Gastrocnemius medialis (tissue), 4 donors: ENCODE measurements at places on chromosomes 13 and 19. TPM values are rescaled to one million over a fixed set of nuclear protein-coding genes. Genes with fewer than 3 reads are reported as not detected.

The OR7D2 gene
- total RNA-seq = 0.19 TPM

The HDGFL2 gene
- total RNA-seq = 47.8 TPM

The SPART gene
- total RNA-seq = 58.7 TPM

The PDX1 gene
- total RNA-seq = not detected

The FFAR1 gene
- not detected for total RNA-seq

The C1QTNF9 gene
- total RNA-seq = 1.2 TPM

The ARL11 gene
- total RNA-seq = 0.10 TPM

The CEACAM20 gene
- not detected for total RNA-seq

The KLK3 gene
- not detected for total RNA-seq

DNA sequence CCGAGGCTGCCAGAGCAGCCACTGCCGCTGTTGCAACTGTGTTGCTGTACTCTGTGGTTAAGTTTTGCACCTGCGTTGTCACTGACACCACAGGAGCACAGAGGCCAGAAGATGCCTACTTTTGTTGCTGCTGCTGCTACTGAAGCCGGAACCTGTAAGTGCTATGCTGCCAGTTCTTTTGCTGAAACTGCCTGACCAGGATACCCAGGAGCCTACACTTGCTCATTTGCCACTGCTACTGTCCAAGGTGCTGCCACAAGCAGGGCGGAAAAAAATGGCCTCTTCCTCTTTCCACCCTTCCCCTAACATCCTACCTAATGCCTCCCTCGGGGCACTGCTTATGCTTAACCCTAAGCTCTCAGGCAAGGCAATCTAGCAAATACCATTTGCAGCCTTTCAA lies 29.0 kb upstream of the NBEA start:
- H3K36me3 ChIP-seq = no peaks in the 10 kb centered on the region
- H3K4me3 ChIP-seq = no peak overlapping the region
- DNase-seq = no peak
- H3K27me3 ChIP-seq = no peaks in the 10 kb centered on the region
- H3K27ac ChIP-seq = no peak overlapping the region

- no peaks in the 10 kb centered on the region for H3K36me3 ChIP-seq
- no peak for DNase-seq
- H3K4me3 ChIP-seq = no peak overlapping the region
- H3K4me1 ChIP-seq = peaks cover 4% of the 10 kb centered on the region
- H3K27me3 ChIP-seq = peaks cover 34% of the 10 kb centered on the region
These were observed 2.8 kb downstream of the MYADM start for GRCh38 chr19:53870485-53870844.

- no peaks in the 10 kb centered on the region for H3K36me3 ChIP-seq
- H3K27ac ChIP-seq = no peak overlapping the region
- H3K27me3 ChIP-seq = no peaks in the 10 kb centered on the region
- no peak overlapping the region for H3K4me3 ChIP-seq
- H3K4me1 ChIP-seq = no peaks in the 10 kb centered on the region
These were observed 28.0 kb upstream of the FOXO1 start for GRCh38 chr13:40694426-40694825.

DNA sequence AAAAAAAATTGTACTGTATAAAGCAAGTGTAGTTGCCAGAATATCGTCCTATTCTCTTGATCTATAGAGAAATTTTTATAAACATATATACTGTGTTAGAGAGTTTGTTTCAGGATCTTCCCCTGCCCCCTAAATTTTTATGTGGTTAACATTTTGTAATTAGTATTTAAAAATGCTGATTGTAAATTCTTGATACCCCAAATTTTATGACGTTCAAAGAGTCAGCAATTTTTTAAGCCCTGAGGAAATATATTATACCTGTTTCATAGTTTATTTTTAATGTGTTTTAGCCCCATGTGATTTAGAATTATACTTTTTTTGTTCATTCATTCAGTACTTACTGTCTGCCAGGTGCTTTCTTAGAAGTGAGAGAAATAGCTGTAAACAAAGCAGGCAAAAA lies 7.3 kb upstream of the KCTD4 start:
- no peaks in the 10 kb centered on the region for H3K27me3 ChIP-seq
- peaks cover 21% of the 10 kb centered on the region for H3K4me1 ChIP-seq
- H3K27ac ChIP-seq = peak overlapping the region; percentile 71

DNA sequence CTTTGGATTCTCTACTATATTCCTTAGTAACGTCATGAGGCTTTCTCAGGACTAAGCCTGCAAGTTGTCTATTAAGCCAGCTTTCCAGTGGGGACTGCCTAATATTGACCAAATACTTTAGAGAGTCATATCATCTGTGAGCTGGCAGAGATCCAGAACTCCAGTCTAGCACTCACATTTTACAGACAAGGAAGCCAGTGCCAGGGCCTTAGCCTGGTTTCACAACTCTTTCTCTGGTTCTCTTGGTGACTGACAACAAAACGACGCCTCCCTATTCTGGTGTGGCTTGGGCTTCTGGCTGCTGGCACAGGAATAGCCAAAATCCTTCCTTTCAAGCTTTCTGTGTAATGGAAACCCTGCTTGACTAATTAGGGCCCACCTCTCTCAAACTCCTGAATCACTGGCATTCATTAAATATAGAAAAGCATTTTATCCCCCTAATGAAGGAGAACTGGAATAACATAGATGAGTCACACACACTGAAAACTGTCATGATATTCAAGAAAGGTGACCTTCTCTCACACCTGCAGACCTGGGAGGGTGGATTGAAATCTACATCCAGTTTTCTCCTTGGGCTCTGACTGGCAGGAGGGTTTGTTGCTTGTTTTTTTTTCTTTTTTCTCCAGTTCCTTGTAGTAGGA lies 75.2 kb upstream of the UBL3 start:
- H3K4me3 ChIP-seq = no peak overlapping the region
- no peak overlapping the region for H3K27ac ChIP-seq
- H3K4me1 ChIP-seq = peaks cover 21% of the 10 kb centered on the region
- H3K27me3 ChIP-seq = no peaks in the 10 kb centered on the region

DNA sequence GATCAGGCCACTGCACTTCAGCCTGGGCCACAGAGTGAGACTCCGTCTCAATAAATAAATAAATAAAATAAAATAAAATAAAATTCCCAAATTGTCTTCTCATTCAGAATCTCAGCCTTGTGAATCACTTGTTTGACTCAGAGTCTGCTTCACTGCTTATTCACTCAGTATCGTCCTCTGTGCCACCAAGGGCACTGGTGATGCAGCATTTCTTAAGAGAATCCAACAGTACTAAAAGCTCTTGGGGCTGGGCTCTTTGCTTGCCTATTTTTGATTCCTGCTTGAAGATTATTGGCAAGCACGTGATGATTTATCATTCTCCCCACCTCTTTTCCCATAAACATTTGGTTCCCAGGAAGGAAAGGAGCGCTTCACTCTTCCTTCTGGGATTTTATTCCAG lies 54.8 kb upstream of the HMGB1 start:
- H3K4me1 ChIP-seq = no peaks in the 10 kb centered on the region
- H3K4me3 ChIP-seq = no peak overlapping the region
- no peak for DNase-seq
- H3K27me3 ChIP-seq = no peaks in the 10 kb centered on the region

- H3K4me3 ChIP-seq = peak overlapping the region; percentile 58
- no peak for DNase-seq
- H3K27ac ChIP-seq = peak overlapping the region; percentile 75
- H3K4me1 ChIP-seq = no peaks in the 10 kb centered on the region
- no peaks in the 10 kb centered on the region for H3K36me3 ChIP-seq
- peaks cover 53% of the 10 kb centered on the region for H3K27me3 ChIP-seq
These were observed 622 bp upstream of the FXYD5 start for GRCh38 chr19:35153701-35154524.

GRCh38 chr13:106088085-106088484 lies 447.4 kb downstream of the EFNB2 start:
- no peaks in the 10 kb centered on the region for H3K36me3 ChIP-seq
- no peak overlapping the region for H3K4me3 ChIP-seq
- H3K4me1 ChIP-seq = no peaks in the 10 kb centered on the region
- no peak overlapping the region for H3K27ac ChIP-seq
- no peak for DNase-seq

GRCh38 chr13:67614579-67614978 lies 384.4 kb upstream of the PCDH9 start:
- H3K4me3 ChIP-seq = no peak overlapping the region
- no peak for DNase-seq

GRCh38 chr13:106078191-106078590 lies 457.3 kb downstream of the EFNB2 start:
- no peaks in the 10 kb centered on the region for H3K36me3 ChIP-seq
- no peak overlapping the region for H3K27ac ChIP-seq
- no peak for DNase-seq
- no peaks in the 10 kb centered on the region for H3K27me3 ChIP-seq

DNA sequence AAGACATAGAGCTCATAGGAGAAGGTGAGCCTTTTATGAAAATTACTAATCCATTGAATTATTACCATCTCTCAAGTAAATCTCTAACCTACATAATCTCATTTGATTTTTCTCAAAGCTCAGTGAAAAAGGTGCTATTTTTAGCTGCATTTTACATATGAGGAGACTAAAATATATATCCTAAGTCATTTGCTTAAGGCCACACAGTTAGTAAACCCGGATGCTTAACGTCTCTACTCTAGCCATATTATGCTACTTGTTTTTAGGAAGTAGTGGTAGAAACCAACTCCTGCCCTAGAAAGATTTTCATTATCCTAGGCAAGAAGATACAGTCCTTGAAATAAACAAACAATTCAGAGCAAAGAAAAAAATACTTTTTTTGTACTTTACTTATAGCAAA lies 108.9 kb downstream of the RBM26 start:
- no peak overlapping the region for H3K4me3 ChIP-seq
- H3K4me1 ChIP-seq = no peaks in the 10 kb centered on the region
- no peaks in the 10 kb centered on the region for H3K27me3 ChIP-seq
- H3K36me3 ChIP-seq = no peaks in the 10 kb centered on the region
- DNase-seq = no peak
- H3K27ac ChIP-seq = no peak overlapping the region

- H3K4me1 ChIP-seq = no peaks in the 10 kb centered on the region
- H3K4me3 ChIP-seq = no peak overlapping the region
- no peak overlapping the region for H3K27ac ChIP-seq
- H3K27me3 ChIP-seq = no peaks in the 10 kb centered on the region
- H3K36me3 ChIP-seq = no peaks in the 10 kb centered on the region
These were observed 756.5 kb upstream of the KLHL1 start for GRCh38 chr13:70864731-70865130.

- H3K36me3 ChIP-seq = no peaks in the 10 kb centered on the region
- H3K4me1 ChIP-seq = no peaks in the 10 kb centered on the region
- H3K27me3 ChIP-seq = no peaks in the 10 kb centered on the region
- no peak overlapping the region for H3K27ac ChIP-seq
These were observed 61.4 kb downstream of the RNASEH2B start for GRCh38 chr13:50970956-50971355.

DNA sequence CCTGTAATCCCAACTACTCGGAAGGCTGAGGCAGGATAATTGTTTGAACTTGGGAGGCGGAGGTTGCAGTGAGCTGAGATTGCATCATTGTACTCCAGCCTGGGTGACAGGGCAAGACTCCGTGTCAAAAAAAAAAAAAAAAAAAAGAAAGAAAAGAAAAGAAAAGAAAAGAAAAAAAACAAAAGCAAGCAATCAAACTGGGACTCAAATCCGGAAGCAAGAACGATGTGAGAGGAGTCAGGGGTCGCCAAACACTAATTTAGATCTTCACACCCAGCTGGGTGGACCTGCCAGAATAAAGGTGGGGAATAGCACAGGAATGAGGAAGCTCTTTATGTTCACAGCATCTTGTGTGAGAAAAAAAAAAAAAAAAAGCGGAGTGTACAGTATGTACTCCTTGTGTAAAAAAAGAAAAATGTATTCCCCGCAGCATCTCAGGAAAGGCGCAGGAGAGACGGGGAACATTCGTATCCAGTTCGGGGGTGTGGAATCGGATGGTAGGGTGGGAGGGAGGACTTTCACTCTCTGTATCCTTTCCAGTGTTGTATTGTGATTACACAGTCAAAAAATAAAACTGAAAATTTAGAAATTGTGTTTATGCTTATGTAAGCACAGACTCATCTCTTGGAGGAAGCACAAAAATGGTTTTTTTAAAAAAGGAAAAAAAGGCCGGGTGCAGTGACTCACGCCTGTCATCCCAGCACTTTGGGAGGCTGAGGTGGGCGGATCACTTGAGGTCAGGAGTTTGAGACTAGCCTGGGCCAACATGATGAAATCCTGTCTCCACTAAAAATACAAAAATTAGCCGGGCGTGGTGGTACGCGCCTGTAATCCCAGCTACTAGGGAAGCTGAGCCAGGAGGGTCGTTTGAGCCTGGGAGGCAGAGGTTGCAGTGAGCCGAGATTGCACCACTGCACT lies 7.6 kb downstream of the DNAJB1 start:
- peak overlapping the region; percentile 57 for H3K27ac ChIP-seq
- DNase-seq = peak; percentile 71
- H3K27me3 ChIP-seq = no peaks in the 10 kb centered on the region
- H3K36me3 ChIP-seq = no peaks in the 10 kb centered on the region
- H3K4me3 ChIP-seq = peak overlapping the region; percentile 15
- peaks cover 18% of the 10 kb centered on the region for H3K4me1 ChIP-seq

DNA sequence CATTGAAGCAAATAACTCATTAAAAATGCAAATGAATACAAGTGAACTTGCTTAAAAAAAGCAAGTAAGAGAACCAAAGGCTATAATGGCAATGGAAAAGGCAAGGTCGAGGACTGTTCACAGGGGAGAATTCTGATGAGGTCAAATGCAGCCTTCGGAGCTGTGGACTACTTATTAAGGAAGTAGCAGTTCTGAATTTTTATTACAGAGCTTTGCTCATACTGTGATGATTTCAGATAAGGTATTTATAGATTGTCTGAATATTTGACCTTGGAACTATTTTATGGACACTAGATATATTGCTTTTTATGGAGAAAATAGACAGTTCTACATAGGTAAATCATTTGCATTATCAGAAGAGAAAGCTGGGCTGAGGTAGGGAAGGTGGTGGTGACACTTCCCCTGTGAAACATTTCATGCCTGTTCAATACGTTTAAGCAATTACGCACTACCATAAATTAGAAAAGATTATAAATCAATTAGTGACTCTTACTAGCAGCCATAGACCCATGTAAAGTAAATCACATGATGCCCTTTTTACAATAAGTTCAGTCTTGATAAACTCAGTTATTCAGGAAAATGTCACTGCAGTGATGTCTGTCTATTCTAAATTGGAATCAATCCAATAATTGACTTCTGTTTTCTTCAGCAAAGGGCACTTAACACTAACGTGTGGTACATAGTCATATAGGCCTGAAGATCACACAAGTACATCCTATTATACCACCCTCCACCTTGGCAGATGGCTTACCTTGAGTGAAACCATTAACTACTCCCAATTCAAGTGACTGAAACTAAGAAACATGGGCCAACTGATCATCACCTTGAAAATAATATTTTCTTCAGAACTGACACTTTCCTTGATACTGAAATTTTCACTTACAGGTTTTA lies 260.0 kb downstream of the KLF12 start:
- H3K36me3 ChIP-seq = no peaks in the 10 kb centered on the region
- peaks cover under 1% of the 10 kb centered on the region for H3K4me1 ChIP-seq
- H3K4me3 ChIP-seq = no peak overlapping the region
- H3K27me3 ChIP-seq = no peaks in the 10 kb centered on the region

GRCh38 chr19:14005349-14006084 lies 603 bp downstream of the RFX1 start:
- peak; percentile 91 for DNase-seq
- H3K36me3 ChIP-seq = no peaks in the 10 kb centered on the region
- peaks cover 45% of the 10 kb centered on the region for H3K4me1 ChIP-seq
- H3K4me3 ChIP-seq = peak overlapping the region; percentile 85
- H3K27me3 ChIP-seq = no peaks in the 10 kb centered on the region
- H3K27ac ChIP-seq = peak overlapping the region; percentile 98

- no peaks in the 10 kb centered on the region for H3K27me3 ChIP-seq
- DNase-seq = no peak
- no peaks in the 10 kb centered on the region for H3K4me1 ChIP-seq
- H3K36me3 ChIP-seq = no peaks in the 10 kb centered on the region
- no peak overlapping the region for H3K27ac ChIP-seq
These were observed 98.2 kb downstream of the KLF5 start for GRCh38 chr13:73157031-73157430.

- no peak for DNase-seq
- H3K27me3 ChIP-seq = peaks cover 18% of the 10 kb centered on the region
- no peak overlapping the region for H3K4me3 ChIP-seq
- H3K4me1 ChIP-seq = no peaks in the 10 kb centered on the region
- no peak overlapping the region for H3K27ac ChIP-seq
These were observed 18.9 kb downstream of the LRRC4B start for GRCh38 chr19:50549059-50549926.
